NCI-H510A (cell line): ENCODE measurements at places on chromosomes 3 and 15.

DNA sequence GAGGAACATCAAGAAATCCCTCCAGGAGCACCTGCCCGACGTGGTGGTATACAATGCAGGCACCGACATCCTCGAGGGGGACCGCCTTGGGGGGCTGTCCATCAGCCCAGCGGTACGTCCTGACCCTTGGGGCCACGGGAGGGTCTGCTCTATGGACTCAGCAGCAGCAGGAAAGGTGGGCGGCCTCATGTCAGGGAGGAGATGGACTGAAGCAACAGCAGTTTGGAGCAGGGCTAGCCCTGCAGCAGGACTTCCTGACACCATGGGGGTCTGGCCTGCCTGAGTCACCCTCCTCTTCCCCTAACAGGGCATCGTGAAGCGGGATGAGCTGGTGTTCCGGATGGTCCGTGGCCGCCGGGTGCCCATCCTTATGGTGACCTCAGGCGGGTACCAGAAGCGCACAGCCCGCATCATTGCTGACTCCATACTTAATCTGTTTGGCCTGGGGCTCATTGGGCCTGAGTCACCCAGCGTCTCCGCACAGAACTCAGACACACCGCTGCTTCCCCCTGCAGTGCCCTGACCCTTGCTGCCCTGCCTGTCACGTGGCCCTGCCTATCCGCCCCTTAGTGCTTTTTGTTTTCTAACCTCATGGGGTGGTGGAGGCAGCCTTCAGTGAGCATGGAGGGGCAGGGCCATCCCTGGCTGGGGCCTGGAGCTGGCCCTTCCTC, 24.2 kb downstream of the HDAC11 start:
- no peak for DNase-seq

- no peak for DNase-seq
These were observed 20.2 kb downstream of the MAGEF1 start for GRCh38 chr3:184691397-184692231.

- no peak for DNase-seq
These were observed 14.7 kb downstream of the TM4SF4 start for GRCh38 chr3:149489060-149489690.

GRCh38 chr3:168394439-168394838, 298.7 kb upstream of the GOLIM4 start:
- DNase-seq: no peak

- DNase-seq: no peak
These were observed 85.3 kb upstream of the CFAP20DC start for GRCh38 chr3:59135096-59135495.

DNA sequence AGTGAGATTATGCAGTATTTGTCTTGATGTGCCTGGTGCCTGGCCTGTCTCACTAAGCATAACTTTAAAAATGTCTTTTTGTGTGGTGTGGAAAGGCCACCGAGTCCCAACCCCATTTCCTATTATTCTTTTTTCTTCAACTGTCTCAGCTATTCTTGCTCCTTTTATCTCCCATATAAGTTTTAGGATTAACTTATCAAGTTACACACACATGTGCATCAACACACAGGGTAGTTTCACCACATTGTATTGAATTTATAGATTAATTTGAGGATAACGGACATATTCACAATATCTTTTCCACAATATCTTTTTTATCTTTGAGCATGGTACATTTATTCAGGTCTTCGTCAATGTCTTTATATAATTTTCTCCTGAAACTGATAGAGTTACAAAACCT, 127.6 kb downstream of the RYR3 start:
- no peak for DNase-seq

- no peak for DNase-seq
These were observed 56.4 kb downstream of the SPTSSB start for GRCh38 chr3:161314836-161315395.

DNA sequence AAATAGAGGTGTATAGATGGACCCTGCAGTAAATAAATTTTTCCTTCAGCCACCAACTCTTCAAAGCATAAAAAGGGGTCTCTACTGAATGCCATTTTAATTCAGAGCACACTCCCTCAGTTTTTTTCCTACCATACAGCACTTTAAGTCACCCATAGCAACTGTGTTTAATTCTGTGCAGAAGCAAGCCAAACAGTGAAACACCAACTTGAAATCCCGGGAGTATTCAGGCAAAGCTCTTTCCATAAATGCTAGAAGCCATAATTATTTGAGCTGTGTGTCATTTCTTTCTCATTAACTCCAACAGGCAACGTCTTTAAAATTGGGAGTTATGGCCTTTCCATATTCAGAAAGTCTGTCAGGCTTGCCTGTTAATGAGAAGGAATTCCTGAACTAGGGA, 562.1 kb downstream of the GRM7 start:
- DNase-seq: no peak

DNA sequence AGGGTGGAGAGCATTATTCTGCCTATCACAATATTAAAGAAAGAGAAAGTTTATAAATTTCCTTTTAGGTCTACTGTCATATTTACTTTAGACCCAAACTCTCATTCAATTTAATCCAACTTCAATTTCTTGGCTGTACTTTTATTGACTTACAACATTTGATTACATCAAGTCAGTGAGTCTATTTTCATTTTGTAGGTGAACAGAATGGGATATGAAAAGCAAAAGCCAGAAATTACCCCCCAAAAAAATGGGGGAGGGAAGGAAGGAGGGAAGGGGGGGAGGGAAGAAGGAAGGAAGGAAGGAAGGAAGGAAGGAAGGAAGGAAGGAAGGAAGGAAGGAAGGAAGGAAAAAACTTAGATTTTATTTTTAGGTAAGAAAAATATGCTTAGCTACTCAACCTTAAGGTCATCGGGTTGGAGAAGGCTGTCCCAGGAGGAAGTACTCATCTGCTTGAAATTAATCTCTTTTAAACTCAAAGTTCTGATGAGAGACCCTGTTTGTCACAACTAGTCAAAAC, 320.1 kb upstream of the ATP11B start:
- no peak for DNase-seq

GRCh38 chr3:13528217-13528867, 20.6 kb upstream of the FBLN2 start:
- peak; percentile 22 for DNase-seq

- DNase-seq: no peak
These were observed 218.6 kb downstream of the PDCD6IP start for GRCh38 chr3:34016925-34017587.

DNA sequence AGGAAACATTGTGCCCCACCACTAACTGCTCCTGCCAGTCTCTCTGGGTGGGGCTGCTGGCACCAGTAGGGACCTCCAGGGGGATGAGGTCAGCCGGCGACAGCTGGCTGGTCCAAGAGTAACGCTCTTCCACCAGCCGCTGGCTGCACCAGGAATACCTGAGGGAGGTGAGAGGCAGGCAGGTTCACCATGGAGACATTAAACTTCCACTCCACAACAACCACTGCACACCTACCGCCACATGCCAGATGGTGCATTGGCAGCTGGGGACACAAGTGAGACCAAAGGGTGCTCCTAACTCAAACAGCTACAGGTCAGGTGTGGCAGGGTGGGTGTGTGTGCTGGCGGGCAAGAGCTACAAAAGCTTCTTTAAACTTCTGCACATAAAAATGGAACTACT, 4.5 kb downstream of the POLG start:
- no peak for DNase-seq

DNA sequence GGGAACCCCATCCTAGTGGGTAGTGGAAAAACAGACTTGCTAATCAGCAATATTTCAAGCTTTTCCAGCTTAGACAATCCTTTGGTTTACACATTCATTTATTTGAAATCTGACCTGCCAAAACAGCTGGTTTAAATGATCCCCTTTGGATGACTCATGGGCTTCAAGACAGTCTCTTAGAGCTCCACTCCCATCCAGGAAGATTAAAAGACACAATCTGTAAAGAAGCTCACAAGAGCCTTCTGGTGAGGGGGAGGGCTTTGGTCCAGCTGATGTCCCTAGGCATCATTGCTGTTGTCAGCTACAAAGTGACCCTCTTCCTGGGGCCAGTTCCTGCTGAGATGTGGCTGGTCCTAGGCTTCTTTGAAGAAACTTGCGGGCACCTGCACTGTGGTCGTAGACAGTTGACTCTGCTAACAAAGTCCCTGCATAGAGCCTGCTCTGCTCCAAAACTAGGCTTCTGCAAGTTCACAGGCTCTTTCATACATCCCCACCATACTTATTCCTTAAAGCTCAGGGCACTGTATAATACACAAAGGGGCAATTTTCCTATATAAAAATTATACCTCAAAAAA, 73.7 kb downstream of the IGSF11 start:
- DNase-seq: no peak

DNA sequence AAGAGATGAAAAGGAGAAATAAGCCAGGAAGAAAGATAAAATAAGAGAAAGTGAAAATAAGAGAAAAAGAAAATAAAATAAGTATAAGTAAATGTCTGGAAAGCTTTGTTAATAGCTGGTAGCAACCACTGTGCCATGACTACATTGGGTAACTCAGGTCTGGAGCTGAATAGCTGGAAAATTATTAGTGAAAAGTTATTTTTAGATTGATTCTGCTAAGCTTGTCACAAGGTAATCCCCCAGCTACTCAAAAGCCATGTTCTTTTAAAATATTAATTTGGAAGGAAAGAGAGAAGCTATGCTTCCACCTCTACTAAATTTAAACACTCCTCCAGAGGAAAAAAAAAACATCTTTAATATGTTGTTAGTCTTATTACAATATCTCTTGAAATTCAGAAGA, 104.8 kb upstream of the THSD4 start:
- DNase-seq: no peak
